Right renal pelvis (tissue), 4 donors: ENCODE measurements at places on chromosomes 2 and 18. TPM values are rescaled to one million over a fixed set of nuclear protein-coding genes. Genes with fewer than 3 reads are reported as not detected.

Gene MGAT5
- 57.2 TPM for polyA plus RNA-seq

Gene INO80D
- polyA plus RNA-seq, result 11.2 TPM

DNA sequence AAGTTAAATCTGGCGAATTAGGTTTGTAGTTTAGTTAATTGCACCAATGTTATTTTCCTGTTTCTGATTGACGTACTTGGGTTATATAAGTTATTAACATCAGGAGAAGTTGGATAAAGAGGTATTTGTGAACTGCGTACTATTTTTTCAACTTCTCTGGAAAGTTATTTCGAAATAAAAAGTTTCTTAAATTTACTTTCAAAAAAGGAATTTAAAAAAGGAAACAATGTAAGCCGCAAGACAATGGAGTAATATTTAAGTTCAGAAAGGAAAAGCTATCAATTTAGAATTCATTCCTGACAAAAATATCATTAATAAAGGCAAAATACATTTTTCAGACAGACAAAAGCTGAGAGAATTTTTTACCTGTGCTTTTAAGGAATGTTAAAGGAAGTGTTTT, 47.7 kb downstream of the RAB10 start:
- DNase-seq, result no peak

DNA sequence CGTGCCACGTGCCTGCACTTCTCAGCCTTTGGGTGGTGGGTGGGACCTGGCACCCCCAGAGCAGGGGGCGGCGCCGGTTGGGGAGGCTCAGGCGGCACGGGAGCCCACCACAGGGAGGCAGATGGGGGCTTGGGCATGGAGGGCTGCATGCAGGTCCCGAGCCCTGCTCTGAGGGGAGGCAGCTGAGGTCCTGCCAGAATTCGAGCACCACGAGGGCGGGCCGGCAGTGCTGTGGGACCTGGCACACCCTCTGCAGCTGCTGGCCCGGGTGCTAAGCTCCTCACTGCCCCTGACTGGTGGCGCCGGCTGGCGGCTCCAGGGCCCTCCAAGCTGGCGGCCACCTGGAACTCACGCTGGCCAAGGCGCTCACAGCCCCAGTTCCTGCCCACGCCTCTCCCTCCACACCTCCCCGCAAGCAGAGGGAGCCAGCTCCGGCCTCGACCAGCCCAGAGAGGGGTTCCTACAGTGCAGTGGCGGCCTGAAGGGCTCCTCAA, 1176.8 kb upstream of the GYPC start:
- DNase-seq, result no peak

Gene TUBA4A
- polyA plus RNA-seq, result 34.0 TPM

- DNase-seq, result no peak
Measured at GRCh38 chr18:22643731-22644130, 226.0 kb upstream of the CTAGE1 start.

Gene NXPH2
- 5.1 TPM for polyA plus RNA-seq

- DNase-seq, result no peak
Measured at GRCh38 chr2:69962986-69963730, 1.7 kb upstream of the ASPRV1 start.

Gene SERPINB8
- 4.2 TPM for polyA plus RNA-seq

- no peak for DNase-seq
Measured at GRCh38 chr2:174553811-174554493, 43.7 kb downstream of the WIPF1 start.
